Neuronal stem cell (in vitro differentiated cells): ENCODE measurements at places on chromosomes 11 and 22.

- no peak for DNase-seq
Observed at GRCh38 chr22:48702573-48703264, 1125.0 kb downstream of the BRD1 start.

GRCh38 chr11:94224078-94224477 is 80.3 kb upstream of the IZUMO1R start:
- DNase-seq = no peak

DNA sequence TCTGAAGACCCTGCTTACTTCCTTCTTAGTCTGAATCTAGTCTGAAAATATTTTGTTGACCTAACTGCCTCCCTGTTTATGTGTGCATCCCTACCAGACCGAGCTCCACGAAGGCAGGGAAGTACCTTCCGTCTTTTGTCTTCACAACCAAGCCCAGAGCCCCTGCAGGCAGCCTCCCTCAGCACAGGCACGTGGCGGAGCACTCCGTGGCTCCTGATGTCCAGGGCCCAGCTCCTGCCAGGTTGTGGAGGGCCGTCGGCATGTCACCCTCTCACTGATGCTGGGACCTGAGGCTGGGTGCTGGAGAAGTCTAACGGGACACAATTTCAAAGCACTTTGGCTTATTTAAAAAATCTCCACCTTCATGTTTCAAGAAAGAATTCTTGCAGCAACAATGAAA is 59.4 kb upstream of the CLTCL1 start:
- no peak for DNase-seq

- DNase-seq = no peak
Observed at GRCh38 chr11:69594481-69594880, 46.5 kb upstream of the CCND1 start.

GRCh38 chr11:33920838-33921613 is 29.1 kb upstream of the LMO2 start:
- no peak for DNase-seq

DNA sequence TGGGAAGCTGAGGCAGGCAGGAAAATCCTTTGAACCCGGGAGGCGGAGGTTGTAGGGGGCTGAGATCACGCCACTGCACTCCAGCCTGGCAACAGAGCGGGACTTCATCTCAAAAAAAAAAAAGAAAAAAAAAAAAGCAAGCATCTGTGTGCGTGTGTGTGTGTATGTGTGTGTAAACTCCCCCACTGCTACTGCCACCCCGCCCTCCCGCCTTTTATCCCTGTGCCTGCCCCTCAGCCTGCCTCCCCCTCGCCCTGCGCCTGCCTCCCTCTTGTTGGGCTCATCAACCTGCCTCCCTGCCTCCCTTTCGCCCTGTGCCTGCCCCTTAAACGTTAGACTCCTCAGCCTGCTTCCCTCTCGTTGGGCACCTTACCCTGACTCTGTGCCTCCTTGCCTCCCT is 18.0 kb downstream of the TMEM258 start:
- no peak for DNase-seq

DNA sequence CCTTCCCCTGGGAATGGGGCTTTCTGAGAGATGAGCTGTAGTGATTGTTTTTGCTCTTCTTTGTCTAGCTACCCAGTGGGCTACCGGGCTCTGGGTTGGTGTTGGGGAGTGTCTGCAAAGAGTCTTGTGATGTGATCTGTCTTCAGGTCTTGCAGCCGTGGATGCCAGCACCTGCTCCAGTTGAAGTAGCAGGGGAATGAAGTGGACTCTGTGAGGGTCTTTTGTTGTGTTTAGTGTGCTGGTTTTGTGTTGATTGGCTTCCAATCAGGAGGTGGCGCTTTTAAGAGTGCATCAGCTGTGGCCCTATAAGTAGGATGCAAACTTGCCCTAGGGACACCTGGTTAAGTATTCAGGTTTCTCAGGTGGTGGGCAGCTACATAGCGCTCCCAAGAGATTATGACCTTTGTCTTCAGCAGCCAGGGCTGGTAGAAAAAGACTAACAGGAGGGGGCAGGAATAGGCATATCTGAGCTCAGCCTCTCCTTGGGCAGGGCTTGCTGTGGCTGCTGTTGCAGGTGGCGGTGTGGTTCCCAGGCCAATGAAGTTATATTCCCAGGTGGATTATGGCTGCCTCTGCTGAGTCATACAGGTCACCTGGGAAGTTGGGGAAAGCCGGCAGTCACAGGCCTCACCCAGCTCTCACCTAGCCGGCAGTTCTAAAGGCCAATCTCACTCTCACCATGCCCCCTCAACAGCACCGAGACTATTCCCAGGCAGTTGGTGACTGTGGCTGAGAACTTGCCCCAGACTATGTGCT is 315.7 kb upstream of the C11orf87 start:
- no peak for DNase-seq
